DMS79 treated with DMSO at 0.1 percent for 48 hours (cell line): ENCODE measurements at places on chromosomes 1 and 21.

DNA sequence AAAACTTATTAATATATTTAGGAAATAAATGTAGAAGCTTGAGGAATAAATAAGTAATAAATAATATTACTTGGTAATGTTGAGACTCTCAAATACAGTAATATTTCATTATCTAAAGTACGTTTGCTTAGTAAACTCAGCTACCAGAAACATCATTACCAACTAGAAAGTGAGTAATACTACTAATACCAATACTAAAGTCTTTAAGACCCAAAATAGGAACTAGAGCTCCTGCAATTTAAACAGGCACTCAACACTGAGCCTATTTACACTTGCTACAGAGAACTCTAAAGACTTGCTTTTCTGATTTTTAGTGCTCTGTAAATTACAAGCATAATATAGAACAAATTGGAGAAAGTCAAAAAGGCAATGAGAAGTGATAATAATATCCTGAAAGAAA is 13.5 kb upstream of the C1orf105 start:
- no peak for DNase-seq

GRCh38 chr1:226064816-226065248 is 2.3 kb downstream of the H3-3A start:
- peak; percentile 73 for DNase-seq

DNA sequence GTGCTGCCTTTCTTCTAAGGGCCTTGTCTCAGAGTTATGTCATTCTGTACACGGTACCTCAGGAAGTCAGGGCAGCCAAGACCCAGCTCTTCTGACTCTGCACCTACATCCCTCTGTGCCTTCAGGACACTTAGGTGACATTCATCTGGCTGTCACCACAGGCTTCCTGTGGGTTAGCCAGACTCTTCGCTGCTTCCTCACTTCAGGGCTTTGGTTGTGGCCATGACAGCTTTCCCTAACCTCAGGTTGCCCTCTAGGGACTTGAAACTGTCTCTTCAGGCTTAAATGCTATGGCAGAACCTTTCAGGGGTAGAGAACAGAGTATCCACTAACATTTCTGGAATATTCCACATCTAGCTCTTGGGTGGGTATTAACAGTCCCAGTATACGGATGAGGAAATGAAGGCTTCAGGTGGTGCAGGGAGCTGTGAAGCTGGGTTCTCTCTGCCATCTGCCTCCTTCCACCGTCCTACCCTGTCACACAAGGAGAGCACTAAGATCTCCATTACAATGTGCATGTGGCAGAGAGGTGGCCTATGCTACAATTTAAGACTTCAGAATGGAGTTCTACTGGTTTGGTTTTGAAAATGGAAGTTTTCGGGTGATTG is 9.9 kb downstream of the TSSK3 start:
- DNase-seq = no peak

DNA sequence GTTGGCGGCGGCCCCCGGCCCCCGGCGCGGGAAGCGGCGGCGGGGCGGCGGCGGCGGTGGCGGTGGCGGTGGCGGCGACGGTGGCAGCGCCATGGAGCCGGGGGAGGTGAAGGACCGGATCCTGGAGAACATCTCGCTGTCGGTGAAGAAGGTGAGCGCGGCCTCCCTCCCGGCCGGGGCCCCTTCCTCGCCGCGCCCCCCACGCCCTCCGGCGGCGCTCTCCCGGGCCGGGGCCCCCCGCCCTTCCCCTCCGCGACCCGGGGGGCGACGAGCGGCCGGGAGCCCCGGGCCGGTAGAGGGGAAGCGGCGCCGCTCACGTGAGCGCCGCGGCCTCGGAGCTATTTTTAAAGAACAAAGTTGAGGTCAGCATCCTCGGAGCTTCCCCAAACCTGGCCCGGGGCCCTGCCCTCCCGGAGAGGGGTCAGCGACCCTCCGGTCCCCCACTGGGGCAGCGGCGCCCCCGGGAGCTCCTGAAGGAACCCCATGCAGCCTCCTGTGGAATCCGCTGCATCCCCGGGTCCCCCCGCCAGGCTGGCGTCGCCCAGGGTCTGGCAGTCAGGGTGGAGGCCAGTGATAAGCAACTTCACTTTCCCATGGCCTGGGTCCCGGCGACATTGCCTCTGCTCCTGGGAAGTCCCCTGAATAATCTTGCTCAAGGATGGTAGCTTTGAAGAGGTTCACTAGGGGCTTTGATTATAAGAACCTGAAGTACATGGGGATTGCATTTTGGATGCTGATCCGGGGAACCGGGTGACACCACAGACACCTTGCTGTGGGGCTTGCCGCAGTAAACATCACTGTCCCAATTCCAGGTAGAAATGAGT is 560 bp downstream of the PLEKHM2 start:
- peak; percentile 14 for DNase-seq

GRCh38 chr1:171802207-171802606 is 20.7 kb downstream of the METTL13 start:
- no peak for DNase-seq

GRCh38 chr21:31644643-31645042 is 14.8 kb upstream of the SOD1 start:
- no peak for DNase-seq

DNA sequence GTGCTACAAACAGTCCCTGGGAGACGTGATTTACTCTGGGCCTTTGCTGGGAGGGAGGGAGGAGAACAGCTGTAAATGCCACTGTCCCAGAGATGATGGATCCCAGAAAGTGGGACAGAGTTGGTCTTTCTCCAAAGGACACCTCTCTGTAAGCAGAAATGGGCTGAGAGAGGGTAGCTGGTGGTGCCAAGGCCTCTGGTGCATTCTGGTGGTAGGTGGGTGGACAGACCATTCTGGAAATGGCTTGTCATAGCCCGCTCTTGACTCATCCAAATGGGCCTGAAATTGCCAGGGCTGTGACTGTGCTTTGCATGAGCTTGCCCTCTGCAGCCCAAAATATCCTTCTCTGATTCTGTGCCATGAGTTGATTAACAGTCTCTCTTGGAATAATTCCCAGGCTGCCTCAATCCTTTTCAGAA is 36.1 kb downstream of the CCDC185 start:
- DNase-seq = no peak

- no peak for DNase-seq
Measured at GRCh38 chr1:176839216-176839615, 325.3 kb downstream of the ASTN1 start.

GRCh38 chr21:37771181-37771580 is 145.1 kb downstream of the KCNJ6 start:
- DNase-seq = no peak

DNA sequence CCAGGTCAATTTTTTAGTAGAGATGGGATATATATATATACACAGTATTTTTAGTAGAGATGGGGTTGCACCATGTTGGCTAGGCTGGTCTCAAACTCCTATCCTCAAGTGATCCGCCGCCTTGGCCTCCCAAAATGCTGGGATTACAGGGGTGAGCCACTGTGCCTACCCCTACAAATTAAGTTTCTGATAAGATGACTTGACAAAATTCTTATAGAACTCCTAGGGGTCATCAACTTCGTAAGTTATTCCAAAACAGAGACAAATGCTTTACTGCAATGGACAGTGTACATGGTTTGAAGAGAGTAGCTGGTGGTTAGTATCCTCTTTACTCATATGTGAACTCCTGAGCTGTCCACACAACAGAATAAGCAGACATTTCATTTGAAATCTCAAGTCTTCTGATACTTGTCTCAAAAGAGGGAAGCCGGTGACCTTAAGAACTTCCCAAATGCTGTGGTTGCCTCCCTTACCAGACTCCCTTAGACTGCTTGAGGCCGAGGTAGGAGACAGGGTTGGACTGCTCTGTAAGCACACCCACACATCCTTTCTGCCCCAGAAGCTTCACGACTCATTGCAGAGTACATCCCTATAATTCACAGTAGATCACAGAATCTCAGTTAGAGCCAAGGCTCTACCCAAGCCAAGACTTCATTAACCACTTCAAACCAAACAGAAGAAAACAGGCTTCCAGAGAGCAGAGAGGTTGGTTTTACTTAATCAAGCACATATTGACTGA is 244.1 kb upstream of the IRF2BP2 start:
- peak; percentile 16 for DNase-seq

- no peak for DNase-seq
Measured at GRCh38 chr1:196467230-196467925, 140.9 kb downstream of the KCNT2 start.

- no peak for DNase-seq
Measured at GRCh38 chr1:67150931-67151330, 15.3 kb upstream of the IL23R start.

DNA sequence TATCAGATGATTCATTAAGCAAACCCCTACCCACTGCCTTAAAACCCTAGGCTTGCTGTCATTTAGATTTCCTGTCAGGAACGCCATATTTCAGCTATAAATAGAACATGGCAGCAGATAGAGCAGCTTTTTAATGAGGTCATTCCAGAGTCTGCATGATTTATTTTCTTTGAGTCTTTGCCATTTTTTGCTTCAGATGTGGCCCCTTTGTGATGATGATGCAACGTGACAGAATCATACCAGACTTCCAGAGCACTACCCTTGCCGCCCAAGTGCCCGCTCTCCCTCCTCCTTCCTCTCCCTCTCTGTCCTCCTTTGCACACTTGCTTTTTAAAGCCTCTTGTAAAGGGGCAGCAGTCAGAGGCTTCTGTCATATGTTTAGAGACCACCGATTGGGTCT is 55.5 kb upstream of the TRIM67 start:
- no peak for DNase-seq

- DNase-seq = no peak
Measured at GRCh38 chr21:25987531-25987930, 183.0 kb downstream of the APP start.

DNA sequence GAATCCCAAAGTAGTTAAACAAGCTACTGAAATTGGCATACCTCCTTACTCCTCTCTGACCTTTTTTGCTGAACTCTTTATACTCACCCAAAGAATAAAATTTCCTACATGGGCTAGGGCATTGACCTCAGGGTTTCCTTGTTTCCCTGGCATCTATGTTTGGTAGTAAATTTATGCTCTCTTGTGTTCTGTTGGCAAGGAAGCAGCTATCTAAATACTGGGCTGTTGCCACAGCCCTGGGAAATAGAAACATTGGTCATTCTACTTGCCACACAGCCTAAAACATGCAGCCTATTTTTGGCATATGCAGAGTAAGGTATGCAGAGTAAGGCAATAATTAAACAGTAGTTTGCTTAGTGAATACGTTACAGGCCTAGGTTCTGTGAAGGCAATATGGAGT is 351.4 kb downstream of the HLX start:
- DNase-seq = no peak

- no peak for DNase-seq
Measured at GRCh38 chr1:186681121-186681520, 898 bp upstream of the PTGS2 start.

DNA sequence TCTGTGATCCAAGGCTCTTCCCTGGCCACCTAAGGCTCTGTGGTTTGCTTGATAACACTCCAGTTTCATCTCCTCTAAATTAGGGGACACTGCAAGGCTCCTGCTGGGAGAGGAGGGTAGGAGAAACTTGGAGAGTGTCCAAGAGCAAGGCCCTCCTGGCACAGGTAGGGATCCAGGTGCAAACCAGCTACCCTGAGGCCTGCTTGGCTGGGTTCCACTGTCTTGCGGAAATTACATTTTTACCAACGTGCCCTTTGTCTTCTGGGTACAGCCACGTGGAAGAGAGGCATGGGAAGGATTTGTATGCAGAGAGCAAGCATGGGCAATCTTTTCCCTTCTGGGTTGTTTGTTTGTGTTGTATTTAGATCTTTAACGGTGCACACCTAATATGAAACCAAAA is 132.5 kb downstream of the PRDM2 start:
- peak; percentile 96 for DNase-seq

GRCh38 chr1:12159816-12160215 is 7.0 kb upstream of the TNFRSF1B start:
- DNase-seq = no peak

- peak; percentile 78 for DNase-seq
Measured at GRCh38 chr1:206489980-206490770, 17.2 kb upstream of the RASSF5 start.

- no peak for DNase-seq
Measured at GRCh38 chr21:43699933-43700599, 18.9 kb upstream of the PDXK start.

GRCh38 chr1:230570724-230571360 is 71.4 kb upstream of the COG2 start:
- DNase-seq = no peak
